ENCODE measurements at places on chromosomes 5 and 9. TPM values are rescaled to one million over a fixed set of nuclear protein-coding genes. Genes with fewer than 3 reads are reported as not detected.

ECM2 gene
- total RNA-seq, result not detected

PPWD1 gene
- total RNA-seq, result 85.0 TPM

FRRS1L gene
- total RNA-seq, result 0.02 TPM

DNA sequence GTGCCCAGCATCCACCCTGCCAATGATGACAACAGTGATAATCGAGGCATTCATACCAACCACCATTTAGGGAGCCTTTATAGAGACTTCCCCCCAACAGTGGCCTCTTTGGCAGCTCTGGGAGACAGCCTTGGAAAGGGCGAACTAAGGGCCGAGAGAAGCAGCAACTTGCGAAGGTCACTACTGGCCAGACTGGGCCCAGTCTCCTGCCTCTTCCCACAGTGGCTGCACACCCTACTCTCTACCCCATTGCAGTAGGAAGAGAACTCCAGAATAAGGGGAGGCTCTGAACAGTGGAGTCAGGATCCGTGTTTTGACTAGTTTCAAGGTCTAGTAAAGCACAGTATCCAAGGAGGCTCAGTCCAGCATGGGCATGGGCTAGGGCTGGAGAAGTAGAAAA lies 5.3 kb downstream of the LHX6 start:
- H3K4me1 ChIP-seq, result peaks cover 4% of the 10 kb centered on the region
- no peak overlapping the region for H3K4me3 ChIP-seq
- no peaks in the 10 kb centered on the region for H3K27me3 ChIP-seq
- no peaks in the 10 kb centered on the region for H3K36me3 ChIP-seq
- DNase-seq, result no peak

GRCh38 chr5:167305591-167306213 lies 985.7 kb upstream of the WWC1 start:
- peaks cover 10% of the 10 kb centered on the region for H3K27me3 ChIP-seq
- no peaks in the 10 kb centered on the region for H3K36me3 ChIP-seq
- no peak for DNase-seq
- H3K4me1 ChIP-seq, result no peaks in the 10 kb centered on the region
- H3K4me3 ChIP-seq, result no peak overlapping the region

- no peaks in the 10 kb centered on the region for H3K36me3 ChIP-seq
- no peak overlapping the region for H3K4me3 ChIP-seq
- no peak overlapping the region for H3K27ac ChIP-seq
- DNase-seq, result no peak
- H3K27me3 ChIP-seq, result no peaks in the 10 kb centered on the region
- no peaks in the 10 kb centered on the region for H3K4me1 ChIP-seq
These were observed 168.5 kb downstream of the SLC24A2 start for GRCh38 chr9:19620326-19620725.
